ENCODE measurements at places on chromosomes 6 and 20.

DNA sequence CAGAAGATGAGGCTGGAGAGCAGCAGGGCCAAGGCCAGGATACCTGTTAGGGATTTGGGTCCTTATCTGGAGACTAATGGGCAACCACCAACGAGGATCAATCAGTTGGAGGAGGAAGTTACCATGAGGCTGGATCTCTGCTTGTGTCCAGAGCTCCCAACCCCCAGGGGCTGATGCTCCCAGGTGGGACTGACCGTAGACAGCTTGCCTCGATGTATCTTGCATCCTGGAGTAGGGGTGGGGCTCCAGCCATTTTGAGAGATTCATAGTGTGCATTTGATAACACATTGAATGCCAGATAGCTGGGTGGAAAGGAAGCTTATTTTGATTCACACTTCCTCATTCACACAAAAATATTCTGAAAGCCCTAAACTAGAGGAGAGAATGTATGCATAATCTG is 4.6 kb upstream of the RFPL4B start:
- DNase-seq = no peak

- peak; percentile 3 for DNase-seq
Measured at GRCh38 chr6:75882734-75883133, 133.7 kb downstream of the MYO6 start.

DNA sequence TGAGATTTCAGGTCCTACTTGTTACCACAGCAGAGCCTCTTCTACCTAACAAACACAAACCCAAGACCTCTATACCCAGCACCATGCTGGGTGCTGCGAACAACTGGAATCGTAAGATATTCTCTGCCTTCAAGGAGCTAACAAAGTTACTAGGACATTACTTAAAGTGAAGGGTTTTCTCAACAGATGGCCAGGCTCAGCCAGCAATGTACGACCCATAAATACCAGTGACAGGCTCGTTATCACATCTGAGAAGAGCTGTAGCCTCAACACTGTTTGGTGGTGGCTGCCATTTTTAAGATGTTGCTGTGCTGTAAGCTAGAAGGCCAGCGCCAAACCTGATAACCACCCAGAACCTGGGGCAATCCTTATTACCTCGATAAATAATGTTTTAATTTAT is 406.5 kb downstream of the KIF16B start:
- no peak for DNase-seq

DNA sequence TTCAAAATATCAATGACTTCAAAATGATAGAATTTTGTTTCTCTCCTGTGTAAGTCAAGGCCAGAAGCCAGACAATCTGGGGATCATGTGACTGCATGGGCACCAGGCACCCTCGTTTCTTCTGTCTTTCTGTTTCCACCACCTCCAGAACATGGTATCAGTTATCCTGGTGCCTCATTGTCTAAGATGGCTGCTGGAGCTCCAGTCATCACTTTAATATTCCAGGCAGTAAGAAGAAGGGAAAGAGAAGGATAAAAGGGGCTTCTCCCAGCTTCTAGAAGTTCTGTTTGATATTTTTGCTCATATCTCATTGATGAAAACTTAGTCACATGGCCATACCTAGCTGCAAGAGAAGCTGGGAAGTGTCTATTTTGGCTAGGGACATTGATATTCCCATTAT is 25.7 kb downstream of the ZNF341 start:
- no peak for DNase-seq
